ENCODE measurements at places on chromosomes 1 and 21.

DNA sequence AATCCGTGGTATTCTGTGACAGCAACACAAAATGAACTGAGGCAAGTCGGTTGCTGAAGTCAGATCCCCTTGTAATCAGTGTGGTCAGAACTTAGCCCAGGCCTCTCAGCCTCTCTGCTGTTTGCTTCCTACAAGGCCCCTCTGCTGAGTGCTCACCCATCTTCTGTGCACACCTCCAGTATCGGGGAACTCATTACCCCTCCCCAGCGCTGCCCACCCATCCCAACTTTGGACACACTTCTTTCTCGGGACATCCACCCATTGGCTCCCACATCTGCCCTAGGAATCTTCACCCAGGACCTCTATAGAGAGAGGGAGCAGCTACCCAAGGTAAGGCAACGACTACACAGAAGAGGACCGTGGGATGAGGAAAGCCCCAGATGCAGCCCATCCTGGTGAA lies 217.5 kb downstream of the MATN1 start:
- no peak for DNase-seq

GRCh38 chr21:38173276-38174035 lies 83.3 kb upstream of the KCNJ15 start:
- no peak for DNase-seq

GRCh38 chr1:167905671-167906070 lies 8.3 kb downstream of the ADCY10 start:
- no peak for DNase-seq

- no peak for DNase-seq
Measured at GRCh38 chr21:36322083-36322424, 2.1 kb downstream of the MORC3 start.

- no peak for DNase-seq
Measured at GRCh38 chr1:63320022-63320721, 2.2 kb upstream of the FOXD3 start.

DNA sequence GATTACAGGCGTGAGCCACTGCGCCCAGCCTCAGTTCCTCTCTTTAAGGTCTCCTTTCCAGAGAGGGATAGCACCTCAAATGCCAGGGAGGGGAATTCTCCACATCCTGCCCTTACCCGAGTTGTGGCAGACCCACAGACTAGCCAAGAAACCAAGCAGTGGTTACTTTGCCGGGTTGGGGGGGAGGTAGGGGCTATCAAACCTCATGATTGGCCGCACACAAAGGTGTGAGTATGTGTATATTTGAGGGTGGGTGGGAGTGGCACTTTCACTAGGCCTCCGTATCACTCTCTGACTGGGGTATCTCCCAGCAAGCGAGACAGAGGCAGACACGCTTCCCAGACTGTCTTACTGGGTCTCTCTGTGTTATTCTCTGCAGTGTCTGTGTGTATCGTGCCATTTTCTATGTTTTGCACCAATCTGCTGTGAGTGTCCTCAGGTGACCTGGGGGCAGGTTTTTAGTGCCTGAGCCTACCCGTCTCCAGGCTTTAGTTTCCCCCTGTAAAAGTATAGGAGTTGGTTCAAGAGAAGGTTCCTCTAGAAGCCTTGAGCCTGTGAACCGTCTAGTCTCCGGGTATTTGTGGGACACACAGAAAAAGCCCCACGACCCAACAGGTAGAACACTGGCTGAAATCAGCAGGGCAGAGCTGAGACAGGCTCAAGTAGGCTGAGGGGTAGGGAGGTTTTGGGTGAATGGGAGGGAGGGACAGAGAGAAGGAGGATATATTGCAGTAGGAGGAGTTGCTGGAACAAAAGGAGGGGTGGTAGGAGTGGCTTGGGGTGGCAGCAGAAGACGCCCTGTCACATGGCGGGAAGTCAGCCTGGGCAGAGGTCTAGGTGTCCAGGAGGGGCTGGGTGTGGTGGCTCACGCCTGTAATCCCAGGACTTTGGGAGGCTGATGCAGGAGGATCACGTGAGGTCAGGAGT lies 10.3 kb downstream of the LMNA start:
- no peak for DNase-seq

DNA sequence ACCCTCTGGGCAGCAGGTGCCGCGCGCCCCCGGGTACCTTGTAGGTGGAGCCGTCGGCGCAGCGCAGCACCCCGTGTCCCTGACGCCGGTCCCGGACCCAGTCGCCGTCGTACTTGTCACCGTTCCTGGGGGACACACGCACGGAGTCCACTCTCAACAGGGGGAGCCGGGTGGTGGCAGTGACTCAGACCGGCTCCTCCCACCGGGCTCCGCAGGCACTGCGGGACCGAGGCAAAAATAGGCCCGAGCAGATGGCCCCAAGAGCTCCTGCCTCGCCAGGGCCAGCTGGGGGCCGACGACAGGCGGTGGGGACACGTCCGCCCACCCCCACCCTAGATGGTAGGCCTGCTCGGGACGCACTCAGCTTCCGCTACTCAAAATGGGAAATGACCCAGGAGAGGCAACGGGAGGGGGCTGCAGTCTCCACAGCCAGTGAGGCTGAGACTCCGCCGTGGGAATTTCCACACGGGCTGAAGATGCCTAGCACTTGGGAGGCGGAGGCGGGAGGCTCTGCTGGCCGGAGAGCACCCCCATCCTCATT lies 6.3 kb downstream of the MORN1 start:
- DNase-seq: no peak

- no peak for DNase-seq
Measured at GRCh38 chr1:50703240-50703639, 256.8 kb downstream of the FAF1 start.

DNA sequence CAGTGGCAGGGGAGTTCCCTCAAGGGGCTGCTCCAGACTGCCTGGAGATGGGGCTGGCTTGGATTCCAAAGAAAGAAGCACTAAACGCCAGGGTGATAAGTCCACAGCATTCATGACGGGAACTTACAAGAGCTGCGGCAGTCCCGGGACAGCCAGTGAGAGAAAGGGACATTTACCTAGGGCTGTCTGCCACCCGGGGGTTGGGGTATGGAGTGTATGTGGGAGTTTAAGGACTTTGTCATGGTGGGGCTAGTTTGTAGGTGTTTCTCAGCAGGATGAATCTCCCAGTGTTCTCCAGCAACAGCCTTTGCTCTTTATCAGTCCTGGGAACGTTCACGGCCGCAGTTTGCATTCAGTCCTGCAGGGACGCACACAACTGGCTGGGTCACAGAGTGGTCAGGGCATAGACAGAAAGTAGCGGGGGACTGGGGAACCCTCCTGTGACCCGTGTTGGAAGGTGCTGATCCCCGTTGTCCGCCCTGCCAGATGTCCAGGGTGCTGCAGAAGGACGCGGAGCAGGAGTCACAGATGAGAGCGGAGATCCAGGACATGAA lies 41.4 kb upstream of the HMGN1 start:
- DNase-seq: no peak

Data from AG20443 (cell line).